ENCODE measurements at places on chromosomes 3 and 15.

DNA sequence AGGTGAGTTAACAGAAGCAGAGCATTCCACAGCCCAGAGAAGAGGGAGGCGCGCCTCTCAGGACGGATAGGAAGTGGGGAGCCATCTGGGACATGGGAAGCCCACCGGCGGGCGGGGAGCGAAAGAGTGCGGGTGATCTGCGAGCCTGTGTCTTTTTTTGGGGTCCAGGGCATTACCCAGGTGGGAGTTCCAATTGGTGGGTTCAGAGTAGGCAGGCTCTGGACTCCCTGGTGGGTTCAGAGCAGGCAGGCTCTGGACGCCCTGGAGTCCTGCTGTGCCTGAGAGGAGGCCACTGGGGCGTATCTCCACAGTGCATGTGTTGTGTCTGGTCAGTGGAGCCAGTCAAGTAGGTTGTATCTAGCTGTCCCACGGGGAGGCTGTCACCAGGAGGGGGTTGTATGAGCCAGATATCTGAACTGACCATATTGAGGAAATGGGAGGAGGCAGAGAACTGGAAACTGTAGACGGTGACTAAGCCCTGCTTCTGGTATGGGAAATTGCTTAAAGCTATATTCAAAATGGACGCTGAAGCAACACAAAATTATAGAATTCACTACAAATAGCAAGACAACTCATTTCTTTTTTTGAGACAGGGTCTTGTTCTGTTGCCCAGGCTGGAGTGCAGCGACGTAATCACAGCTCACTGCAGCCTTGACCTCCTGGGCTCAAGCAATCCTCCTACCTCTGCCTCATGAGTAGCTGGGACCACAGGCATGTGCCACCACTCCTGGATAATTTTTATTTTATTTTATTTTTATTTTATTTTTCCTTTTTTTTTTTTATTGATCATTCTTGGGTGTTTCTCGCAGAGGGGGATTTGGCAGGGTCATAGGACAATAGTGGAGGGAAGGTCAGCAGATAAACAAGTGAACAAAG lies 34.5 kb upstream of the CHST2 start:
- no peak for DNase-seq

- no peak for DNase-seq
Measured at GRCh38 chr3:13332158-13332557, 88.0 kb downstream of the NUP210 start.

- no peak for DNase-seq
Measured at GRCh38 chr3:62625268-62625667, 249.9 kb downstream of the CADPS start.

GRCh38 chr15:72902245-72902918 lies 118.8 kb upstream of the ADPGK start:
- no peak for DNase-seq

- no peak for DNase-seq
Measured at GRCh38 chr3:123157598-123158287, 44.0 kb upstream of the SEC22A start.

GRCh38 chr3:58074116-58074715 lies 66.0 kb downstream of the FLNB start:
- no peak for DNase-seq

GRCh38 chr3:54830658-54831057 lies 97.2 kb downstream of the LRTM1 start:
- no peak for DNase-seq

- no peak for DNase-seq
Measured at GRCh38 chr15:63507878-63508818, 3.8 kb downstream of the USP3 start.

DNA sequence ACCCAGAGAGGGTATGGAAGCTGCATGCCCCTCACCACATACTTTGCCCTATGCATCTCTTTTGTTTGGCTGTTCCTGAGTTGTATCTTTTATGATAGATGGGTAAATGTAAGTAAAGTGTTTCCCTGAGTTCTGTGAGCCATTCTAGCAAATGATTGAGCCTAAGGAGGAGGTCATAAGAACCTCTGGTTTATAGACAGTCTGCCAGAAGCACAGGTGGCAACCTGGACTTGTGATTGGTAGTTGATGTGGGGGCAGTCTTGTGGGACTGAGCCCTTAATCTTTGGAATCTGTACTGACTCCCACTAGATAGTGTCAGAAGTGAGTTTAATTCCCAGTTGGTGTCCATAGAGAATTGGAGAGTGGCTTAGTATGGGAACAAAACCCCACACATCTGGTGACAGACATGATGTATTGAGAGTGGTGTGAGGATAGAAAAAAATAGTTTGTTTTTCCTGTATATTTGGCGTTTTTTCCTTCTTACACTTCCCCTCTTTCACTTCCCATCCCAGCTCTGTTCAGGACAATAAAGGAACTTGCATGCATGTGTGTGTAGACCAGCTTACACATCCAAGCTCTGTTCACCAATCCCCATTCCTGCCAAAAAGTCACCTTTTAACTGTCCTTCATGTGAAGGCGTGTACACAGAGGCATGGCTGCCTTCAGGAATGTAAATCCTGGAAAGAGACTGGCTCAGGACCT lies 38.1 kb upstream of the SPPL2A start:
- DNase-seq: no peak

All from effector CD4-positive, alpha-beta T cell (primary cell).